ENCODE measurements at places on chromosomes 2 and 18.

DNA sequence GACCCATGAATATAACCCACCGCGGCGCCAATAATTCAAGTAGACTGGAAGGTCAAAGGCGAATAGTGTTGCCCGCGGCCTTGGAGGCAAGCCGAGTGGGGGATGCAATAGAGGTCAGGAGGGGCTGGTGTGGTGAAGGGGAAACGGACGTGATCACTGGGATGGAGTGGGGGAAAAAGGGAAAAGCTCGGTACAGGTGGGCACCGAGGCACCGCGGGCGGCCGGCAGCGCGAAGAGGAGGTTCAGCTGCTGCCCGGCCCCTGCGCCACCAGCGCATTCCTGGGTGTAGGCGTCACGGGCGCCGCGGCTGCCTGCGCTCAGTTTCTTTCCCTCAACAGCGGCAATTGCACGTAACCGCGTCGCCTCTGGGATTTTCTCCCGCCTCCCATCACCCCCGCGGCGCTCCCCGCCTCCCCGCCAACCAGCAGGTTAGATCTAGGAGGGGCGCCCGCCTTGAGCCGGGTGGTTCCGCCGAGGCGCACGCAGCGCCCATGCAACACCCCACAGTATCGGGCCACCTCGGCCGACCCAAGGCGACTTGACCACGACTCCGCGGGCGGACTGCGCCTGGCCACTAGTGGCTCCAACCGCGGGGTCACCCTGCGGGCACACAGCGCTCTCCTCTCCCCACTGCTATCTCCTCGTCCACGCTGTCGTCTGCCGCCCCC, 1.5 kb downstream of the RND3 start:
- DNase-seq, result no peak

DNA sequence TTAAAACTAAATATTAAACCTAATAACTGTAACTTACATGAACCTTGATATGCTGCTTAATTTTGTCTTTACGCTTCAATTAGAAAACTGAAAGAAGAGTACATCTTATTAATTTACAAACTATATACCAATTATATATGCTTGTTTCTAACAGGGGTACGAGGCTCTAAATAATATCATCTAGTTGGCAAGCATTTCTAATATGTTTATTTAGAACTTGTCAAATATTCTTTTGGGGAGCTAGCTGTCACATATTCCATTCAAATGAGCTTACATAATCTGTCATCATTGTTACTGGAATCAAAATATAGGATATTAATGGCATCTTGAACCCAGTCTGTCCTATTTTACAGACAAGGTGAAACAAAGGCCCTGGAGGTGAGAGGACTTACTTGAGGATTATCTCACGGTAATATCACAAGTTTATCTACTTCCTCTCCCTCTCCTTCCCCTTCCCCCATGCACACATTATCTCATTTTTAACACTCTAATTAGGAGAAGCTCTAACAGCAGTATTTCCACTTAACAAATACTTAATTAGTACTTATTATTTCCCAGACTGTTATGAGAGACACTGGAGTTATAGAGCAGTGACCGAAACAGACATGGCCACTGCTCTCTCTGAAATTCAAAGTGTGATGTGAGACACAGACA, 3.5 kb downstream of the PRKD3 start:
- DNase-seq, result no peak

GRCh38 chr2:64474121-64474571, 20.2 kb downstream of the LGALSL start:
- no peak for DNase-seq

DNA sequence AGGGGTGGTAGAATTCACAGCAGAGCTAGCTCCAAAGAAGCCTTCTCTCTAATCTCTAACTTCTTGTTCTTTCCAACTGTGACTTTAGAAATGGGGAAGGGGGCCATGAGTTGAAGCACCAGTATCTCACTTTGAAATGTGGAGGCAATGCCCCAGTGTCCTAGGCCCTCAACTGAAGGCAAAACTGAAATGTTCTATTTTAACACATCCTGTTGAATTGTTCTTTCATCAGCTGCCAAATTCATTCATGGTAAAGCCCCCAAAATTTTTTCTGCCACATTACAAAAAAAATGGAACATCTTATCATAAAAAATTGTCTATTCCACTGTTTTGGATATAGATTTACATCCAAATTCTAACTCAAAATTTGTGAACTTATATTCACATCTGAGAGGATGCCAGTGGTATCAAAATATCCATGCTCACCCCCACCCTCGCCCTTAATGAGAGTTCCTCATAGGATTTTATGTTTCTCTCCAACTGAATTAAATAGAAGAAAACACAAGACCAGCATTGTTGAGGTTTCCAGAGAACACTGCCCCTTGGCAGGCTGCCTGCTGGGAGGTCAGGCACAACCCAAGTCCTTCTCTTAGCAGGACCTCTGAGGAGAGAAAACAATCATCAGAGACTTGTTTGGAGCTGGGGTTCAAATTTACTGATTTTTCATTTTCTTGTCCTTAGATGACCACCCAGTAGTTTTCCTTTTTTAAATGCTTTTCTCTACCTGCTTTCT, 147.4 kb upstream of the PGAP1 start:
- DNase-seq, result no peak

DNA sequence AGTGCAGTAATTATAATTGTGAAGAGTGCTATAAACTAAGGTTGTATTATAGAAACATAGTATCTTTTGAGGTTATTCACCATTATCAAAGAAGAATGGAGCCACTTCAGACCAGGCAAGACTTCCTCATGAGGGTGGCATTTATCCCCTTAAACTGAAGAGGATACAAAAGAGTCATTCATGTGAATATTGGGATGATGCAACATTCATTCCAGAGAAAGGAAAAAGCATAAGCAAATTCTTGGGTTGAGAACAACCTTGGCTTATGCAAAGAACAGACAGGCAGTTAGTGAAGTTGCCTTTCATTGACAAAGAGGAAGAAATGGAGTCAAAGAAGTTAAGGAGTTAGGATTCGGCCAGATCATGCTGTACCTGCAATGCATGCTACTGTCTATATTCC, 682.5 kb downstream of the MBD2 start:
- DNase-seq, result no peak

- no peak for DNase-seq
Measured at GRCh38 chr2:233844064-233844807, 10.1 kb downstream of the HJURP start.

- DNase-seq, result no peak
Measured at GRCh38 chr2:218125095-218125494, 733 bp upstream of the CXCR2 start.

- DNase-seq, result no peak
Measured at GRCh38 chr2:205892251-205892655, 193.7 kb downstream of the INO80D start.

DNA sequence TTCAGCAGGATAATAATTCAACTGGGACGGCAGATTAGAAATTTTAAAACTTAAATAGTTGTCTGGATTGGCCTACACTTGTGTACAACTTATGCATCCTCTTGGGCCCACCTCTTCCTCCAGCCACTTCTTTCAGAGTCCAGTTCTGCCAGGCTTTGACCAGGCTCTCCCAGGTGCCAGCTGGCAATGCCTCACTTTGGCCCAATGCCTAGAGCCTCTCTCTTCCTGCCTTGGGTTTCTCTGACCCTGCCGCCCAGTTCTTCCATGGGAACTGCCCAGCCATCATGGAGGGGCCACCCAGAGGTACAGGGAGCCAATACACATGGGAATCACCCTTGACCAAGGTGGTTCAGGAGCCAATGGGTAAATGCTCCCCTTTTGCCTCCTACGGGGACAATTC, 135.5 kb downstream of the IRS1 start:
- no peak for DNase-seq

GRCh38 chr18:48934723-48935432, 15.9 kb downstream of the SMAD7 start:
- no peak for DNase-seq

DNA sequence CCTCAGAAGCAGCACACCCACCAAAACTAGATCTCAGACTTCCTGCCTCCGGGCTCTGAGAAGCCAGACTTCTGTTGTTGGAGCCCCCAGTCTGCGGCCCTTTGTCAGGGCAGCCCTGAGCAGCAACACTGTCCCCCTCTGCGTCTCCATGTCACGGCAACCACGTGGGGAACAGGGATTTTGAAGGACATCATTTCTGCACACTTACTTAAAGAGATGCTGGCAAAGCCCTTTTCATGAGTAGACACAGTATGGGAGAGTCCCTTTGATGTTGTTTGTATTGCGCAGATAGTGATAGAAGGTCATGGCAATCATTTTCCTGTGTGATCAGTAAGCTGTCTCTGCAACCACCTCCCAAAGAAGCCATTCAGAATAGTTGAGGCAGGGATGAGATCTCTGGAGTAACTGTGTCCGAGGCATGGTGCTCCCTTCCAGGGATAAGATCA, 69.1 kb upstream of the ID2 start:
- DNase-seq, result no peak

GRCh38 chr2:63051795-63052333, 1.2 kb downstream of the OTX1 start:
- no peak for DNase-seq

DNA sequence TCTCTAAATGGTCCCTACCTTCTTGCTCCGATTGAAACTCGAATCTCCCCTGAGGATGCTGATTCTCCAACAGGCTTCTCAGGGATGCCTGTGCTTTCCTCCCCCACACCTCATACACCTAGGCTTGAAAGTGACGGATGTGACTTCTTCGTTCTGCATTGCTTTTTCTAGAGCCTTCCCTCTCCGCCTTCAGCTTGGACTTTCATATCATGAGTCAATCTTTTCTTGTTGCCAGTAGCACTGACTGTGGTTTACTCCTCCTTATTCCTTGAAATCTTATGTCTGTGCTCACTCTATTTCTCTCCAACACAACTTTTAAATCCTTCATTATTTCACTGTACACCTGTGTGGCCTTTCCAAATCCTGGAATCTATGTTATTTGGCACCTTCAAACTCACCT, 451.4 kb downstream of the TMX3 start:
- DNase-seq, result no peak

- DNase-seq, result no peak
Measured at GRCh38 chr18:8229787-8230186, 379.4 kb upstream of the RAB12 start.

DNA sequence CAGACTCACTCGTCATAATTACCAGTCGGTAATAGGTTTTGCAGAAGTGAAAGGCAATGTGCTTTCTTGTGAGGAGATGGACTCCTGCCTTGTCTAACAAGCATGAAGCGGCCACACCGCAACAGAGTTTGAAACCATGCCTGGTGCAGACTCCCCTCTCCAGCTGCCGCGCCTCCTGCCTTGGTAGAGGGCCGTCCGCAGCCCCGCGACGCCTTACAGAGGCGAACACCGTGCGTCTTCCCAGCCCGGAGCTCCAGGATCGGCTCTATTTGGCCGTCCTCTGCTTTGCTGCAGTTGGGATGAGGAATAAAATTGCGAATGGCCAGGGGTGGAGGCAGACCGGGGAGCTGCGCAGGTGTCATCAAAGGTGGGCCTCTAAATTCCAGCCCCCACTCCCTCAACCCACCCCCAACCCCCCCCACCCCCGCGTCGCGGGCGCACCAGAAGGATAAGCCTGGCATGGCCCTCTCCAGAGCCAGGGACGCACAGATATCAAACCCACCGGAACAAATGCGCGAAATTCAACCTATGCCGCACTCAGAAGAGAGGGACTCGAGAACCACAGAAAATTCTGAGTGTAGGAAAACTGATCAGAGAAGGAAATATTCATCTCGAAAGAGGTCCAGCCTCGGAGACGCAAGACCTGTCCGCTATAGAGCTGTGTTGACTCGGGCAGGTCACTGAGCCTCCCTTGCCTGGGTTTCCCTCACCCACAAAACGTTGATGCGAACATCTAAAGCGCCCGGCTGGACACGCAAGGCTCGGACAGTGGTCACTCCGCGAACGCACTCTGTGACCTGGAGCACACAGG, 1.1 kb downstream of the TRABD2A start:
- no peak for DNase-seq

DNA sequence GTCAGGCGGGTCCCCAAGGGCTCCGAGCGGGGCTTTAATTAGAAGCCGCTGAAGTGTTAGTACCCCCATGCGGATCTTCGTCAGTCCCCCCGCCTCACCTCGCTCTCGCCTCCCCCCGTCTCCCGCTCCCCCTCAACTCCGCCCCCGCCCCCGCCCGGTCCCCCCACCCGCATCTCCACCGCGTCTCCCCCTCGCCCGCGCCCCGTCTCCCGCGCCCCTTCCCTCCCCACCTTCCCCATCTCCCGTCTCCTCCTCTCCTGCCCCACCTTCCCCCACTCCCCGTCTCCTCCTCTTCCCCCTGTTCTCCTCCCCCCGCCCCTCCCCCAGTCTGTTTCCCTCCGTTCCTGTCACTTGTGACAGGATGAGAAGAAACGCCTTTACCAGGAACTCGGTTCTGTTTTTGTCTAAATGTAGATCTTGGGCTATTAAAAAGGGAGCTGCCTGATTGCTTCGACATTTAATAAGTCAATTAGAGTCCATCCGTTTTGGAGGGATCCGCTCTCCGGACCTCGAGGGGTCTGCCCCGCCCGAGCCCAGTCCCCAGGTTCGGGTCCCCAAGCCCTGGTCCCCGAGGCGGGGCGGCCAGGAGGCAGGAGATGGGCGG, 969 bp upstream of the ALKAL2 start:
- DNase-seq, result no peak

DNA sequence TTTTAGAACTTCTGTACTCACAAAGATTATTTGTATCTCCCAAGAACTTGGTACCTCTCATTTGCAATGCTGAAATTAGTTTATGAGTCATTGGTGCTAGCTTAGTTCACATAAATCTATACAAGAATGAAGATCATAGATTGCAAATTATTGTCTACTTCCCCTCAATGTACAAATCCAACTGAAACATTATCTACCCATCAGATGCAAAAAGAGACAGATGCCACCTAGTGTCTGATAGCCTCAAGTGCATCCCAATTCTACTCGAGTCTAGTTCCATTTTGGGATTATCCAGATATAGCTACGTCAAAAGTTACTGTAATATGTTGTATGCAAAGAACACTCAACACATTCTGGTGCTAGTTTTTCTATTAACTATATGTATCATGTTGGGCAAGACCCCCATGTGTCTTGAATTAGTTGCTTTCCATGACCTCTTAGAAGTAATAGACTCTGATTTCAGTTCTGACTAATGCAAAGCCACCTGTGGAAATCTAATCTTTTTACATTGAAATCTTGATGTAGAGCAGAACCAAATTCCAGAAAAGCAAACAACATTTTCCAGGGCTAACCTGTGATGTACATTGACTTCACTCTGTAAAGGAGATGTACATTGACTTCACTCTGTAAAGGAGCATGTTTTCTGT, 210.0 kb downstream of the RBM43 start:
- peak; percentile 43 for DNase-seq

DNA sequence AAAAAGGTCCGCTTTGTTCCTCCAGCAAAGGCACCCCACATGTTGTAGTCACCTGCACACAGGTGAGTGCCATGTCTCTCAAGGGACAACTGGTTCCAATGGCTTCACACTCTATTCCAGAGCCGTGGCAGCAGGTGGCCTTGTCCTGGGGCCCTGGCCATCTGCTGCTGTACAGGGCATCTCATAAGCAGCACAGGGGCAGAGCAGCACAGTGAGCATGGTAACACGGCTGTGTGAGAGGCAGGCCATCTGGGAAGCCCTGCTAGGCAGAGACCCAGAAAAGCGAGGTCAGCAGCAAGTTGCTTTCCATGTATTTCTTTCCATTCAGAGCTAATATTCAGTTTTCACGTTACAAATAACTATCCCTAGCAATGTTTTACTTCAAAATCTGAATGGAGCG, 54.7 kb downstream of the CMPK2 start:
- DNase-seq, result no peak

All from K562 (cell line).